ENCODE measurements at places on chromosomes 1 and 21.

DNA sequence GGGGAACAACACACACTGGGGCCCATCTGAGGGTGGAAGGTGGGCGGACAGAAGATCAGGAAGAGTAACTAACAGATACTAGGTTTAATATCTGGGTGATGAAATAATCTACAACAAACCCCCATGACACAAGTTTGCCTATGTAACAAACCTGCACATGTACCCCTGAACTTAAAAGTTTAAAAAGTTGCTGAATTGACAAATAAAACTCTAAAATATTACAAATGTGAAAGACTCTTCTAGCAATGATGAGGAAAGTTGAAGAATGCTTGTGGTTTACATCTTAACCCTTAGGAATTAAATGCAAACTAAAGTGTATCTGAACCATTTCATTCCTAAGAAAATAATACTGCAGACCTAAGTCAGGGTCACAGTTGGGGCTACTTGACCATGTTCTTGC is 525.6 kb upstream of the CAMK1G start:
- no peak for DNase-seq

GRCh38 chr1:171751221-171751620 is 9.4 kb upstream of the VAMP4 start:
- no peak for DNase-seq

DNA sequence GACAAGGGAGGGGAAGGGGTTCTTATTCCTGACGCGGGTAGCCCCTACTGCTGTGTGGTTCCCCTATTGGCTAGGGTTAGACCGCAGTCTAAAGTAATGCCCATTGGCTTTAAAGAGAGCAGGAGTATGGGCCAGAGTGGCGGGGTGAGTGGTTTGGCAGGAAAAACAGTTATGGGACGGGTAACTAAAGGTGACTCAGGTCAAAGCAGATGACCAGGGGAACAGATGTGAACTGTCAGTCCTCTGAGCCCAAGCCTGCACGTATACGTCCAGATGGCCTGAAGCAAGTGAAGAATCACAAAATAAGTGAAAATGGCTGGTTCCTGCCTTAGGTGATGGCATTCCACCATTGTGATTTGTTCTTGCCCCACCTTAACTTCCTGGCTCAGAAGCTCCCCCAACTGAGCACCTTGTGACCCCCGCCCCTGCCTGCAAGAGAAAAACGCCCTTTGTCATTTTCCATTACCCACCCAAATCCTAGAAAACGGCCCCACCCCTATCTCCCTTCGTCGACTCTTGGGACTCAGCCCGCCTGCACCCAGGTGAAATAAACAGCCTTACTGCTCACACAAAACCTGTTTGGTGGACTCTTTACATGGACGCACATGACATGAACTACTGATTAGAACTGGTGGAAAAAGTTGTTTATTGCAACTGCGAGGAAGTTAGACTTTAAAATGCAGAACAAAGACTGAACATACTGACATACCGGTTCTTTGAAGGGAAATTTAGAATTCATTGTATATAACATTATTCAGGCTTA is 758 bp upstream of the ATAD3B start:
- peak; percentile 45 for DNase-seq

DNA sequence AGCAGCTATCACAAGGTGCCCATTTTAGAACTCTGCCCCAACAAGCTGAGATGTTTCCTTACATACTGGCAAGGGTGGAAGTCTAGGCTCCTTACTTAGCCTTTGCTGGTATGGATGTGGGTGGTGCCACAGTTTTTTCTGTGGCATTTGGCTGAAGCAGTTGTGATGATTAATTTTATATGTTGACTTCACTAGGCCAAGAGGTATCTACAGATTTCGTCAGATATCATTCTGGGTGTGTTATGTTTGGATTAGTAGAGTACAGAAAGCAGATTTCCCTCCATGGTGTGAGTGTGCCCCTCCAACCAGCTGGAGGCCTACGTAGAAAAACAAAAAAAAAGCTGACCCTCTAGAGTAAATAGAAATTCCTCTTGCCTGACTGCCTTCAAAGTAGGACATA is 317.0 kb downstream of the BARHL2 start:
- no peak for DNase-seq

DNA sequence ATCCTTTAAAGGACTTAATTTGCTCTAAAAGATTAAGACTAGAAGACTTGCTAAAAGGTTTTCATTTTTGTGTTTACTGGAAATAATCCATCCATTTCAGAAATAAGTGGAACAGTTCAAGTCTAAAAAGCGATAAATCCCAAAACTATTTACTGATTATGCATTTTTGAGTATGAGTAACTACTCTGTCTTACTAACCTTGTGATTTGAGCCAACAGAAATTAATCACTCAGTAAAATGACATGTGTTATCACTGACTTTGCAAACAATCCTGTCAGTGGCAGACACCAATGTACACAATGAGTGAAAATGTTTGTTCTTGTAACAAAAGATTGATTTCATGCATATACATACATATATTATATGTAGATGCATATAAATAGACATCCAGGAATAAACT is 218.0 kb downstream of the DENND1B start:
- DNase-seq, result no peak

GRCh38 chr1:6197746-6198427 is 1.5 kb downstream of the RPL22 start:
- DNase-seq, result no peak

GRCh38 chr1:207713529-207713928 is 38.3 kb upstream of the CD46 start:
- DNase-seq, result no peak

DNA sequence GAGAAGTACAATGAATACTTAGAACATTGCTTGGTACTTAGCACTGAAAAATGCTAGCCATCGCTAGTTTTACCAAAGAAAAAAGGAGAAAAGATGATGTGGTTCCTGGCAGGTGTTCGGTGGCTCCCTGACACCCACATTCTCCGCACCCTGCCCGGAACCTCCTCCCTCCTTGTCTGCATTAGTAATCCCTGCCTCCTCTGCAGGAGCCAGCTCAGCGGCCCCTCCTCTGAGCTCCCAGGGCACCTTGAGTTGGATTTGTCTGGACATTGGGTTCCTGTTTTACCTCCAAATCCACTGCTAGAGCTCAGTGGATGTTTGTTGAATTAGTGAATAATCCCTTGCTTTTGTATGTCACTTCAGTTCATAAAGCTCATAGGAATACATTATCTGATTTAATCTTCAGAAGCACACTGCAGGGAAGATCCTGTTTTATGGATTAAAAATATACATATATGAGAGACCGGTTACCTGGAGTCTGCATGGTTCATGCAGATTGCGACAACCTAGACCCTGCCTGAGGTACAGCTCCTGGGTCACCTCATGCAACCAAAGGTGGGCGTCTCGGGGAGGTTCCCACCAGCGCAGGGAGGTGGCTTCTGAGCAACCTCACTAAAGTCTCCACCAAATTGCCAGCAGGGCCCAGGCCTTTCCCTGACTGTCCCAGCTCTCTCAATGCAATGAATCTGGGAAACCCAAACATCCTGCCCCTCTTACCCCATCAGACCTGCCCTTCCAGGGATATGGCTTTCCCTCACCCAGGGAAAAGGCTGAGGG is 24.2 kb downstream of the PCAT6 start:
- DNase-seq, result no peak
